ENCODE measurements at places on chromosomes 2 and 18. TPM values are rescaled to one million over a fixed set of nuclear protein-coding genes. Genes with fewer than 3 reads are reported as not detected.

- DNase-seq = no peak
Observed at GRCh38 chr2:203673933-203674332, 32.5 kb upstream of the CD28 start.

GRCh38 chr2:241011296-241011600, 12.8 kb downstream of the SNED1 start:
- DNase-seq = peak; percentile 44

DNA sequence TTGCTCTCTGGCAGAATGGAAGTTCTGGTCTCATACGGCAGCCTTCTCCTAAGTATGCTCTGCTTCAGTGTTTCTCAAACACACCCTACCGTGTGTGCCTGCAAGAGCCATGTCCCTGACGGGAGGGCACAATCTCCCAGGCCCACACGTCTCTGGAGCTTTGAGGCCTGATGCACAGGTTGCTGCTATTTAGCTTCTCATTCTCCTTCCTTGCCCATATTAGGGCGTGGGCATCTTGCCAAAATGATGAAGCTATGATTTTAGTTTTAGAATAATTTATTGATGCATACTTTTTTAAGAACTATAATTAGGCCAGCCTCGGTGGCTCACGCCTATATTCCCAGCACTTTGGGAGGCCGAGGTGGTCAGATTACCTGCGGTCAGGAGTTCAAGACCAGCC, 107.9 kb downstream of the RNF144A start:
- DNase-seq = no peak

- DNase-seq = no peak
Observed at GRCh38 chr2:104702031-104702850, 151.7 kb upstream of the POU3F3 start.

GRCh38 chr2:26330114-26330549, 15.8 kb upstream of the SELENOI start:
- peak; percentile 93 for DNase-seq

GRCh38 chr2:119468154-119468955, 36.7 kb downstream of the TMEM37 start:
- no peak for DNase-seq

- no peak for DNase-seq
Observed at GRCh38 chr18:11369556-11369955, 220.2 kb upstream of the PIEZO2 start.

- DNase-seq = no peak
Observed at GRCh38 chr2:157124731-157125130, 132.8 kb upstream of the GALNT5 start.

DNA sequence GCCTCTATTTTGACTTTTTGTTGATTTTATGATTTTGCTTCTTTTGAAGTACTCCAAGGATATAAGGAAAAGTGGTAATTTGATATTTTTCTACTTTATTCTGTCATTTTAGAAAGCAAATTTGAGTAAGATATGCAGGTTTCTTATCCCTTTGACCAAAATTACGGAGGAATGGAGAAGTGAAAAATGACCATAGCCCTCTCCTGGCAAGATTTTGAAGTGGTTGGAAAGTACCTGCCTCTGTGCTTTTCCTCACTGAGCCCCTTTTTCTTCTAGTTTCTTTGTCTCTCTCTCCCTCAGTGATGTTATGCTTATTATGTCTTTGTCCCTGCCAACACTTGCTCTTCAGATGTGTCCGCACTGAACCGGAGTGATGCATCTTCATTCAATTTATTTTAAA, 898.1 kb downstream of the EPHA4 start:
- DNase-seq = no peak

GRCh38 chr2:8438996-8439395, 242.9 kb upstream of the ID2 start:
- DNase-seq = no peak

- no peak for DNase-seq
Observed at GRCh38 chr2:232389327-232389726, 10.8 kb downstream of the ALPP start.

- no peak for DNase-seq
Observed at GRCh38 chr2:38666556-38666910, 619 bp downstream of the GALM start.

DNA sequence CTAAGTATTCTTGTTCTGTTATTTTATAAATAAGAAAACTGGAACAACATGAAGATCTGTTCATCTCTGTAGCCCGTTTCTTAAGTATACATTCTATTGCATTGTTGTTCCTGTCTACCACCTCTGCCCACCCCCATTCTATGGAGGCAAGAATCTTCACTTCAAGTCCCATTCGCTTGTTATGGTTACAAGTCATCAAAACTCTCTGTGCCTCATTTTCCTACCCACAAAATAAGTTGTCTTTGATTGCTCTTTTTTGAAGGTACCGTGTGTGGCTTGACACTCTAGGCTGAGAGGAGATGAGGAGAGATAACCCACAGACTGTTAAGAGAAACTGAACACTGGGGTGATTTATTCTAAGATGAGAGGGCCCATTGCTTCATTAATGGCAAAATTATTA, 2.9 kb upstream of the EVA1A start:
- DNase-seq = no peak

- no peak for DNase-seq
Observed at GRCh38 chr2:26564121-26564644, 77.0 kb downstream of the CIB4 start.

- no peak for DNase-seq
Observed at GRCh38 chr18:5066380-5066977, 130.6 kb downstream of the AKAIN1 start.

- DNase-seq = no peak
Observed at GRCh38 chr18:11899063-11899462, 9.1 kb downstream of the MPPE1 start.

DNA sequence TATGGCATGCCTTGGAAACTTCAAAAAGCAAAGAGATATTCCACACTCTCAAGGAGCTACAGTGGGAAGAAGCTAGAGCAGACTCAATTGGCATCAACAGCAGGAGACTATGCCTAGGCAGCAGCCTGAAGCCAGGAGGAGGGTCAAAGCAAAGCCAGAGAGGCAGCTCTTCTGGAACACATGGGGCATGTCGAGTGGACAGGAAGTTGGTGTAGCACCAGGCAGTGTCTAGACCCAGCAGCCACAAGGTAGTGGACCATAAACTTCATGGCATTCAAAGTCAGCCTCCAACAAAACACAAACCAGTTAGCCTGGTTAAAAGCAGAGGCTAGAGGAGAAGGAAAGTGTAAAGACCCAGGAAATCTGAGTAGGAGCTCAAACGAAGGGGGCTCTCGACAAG, 311.2 kb upstream of the PKDCC start:
- no peak for DNase-seq

- DNase-seq = no peak
Observed at GRCh38 chr2:127649100-127649611, 3.2 kb downstream of the GPR17 start.

DNA sequence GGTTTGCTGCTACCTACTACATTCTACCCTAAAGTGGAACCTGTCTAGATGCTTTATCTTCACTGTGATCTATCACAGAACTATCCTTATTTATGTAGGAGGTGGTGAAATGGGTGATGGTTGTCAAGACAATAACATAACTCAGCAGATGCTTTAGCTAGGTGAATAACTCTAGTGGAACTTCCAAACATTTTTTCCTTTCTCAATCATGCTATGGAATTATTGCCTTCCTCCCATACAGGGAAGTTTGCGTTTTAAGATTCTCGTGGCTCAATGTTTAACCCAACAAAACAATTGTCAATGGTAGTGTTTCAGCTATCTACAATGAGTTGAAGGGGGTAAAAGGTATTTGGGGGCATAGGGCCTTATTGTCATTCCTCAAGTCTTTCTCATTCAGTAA, 82.6 kb upstream of the GLI2 start:
- no peak for DNase-seq

- no peak for DNase-seq
Observed at GRCh38 chr18:9147440-9148202, 11.0 kb downstream of the ANKRD12 start.

GRCh38 chr2:182827182-182827879, 39.1 kb downstream of the FRZB start:
- DNase-seq = no peak

DNA sequence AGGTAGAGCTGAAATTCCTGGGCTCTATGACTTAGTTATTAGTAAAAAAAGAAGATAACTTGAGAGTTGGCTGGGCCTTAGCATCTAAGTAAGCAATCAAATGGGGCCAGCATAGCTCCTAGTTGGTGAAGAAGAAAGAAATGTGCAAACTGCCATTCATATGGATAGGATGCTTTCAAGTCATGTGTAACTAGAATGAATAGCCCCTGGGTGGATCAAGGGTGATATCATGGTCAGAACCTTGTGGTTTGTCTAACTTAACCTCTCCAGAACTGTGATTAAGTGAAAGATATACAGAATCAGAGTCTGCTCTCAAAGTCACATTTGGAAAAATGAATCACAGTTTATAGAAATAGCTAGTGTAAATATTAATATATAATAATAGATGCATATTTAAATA, 198.7 kb upstream of the DTNA start:
- DNase-seq = no peak

GRCh38 chr2:227052879-227053278, 111.1 kb downstream of the COL4A4 start:
- DNase-seq = no peak

- DNase-seq = no peak
Observed at GRCh38 chr2:78034706-78035105, 512.5 kb upstream of the LRRTM4 start.

MALL gene
- polyA plus RNA-seq = 2.6 TPM

SYT4 gene
- 0.05 TPM for polyA plus RNA-seq

CNDP1 gene
- 0.04 TPM for polyA plus RNA-seq

SMYD5 gene
- 42.0 TPM for polyA plus RNA-seq

ASAP2 gene
- 2.0 TPM for polyA plus RNA-seq

BCL2 gene
- polyA plus RNA-seq = 8.3 TPM

Measured in psoas muscle (tissue), 8 donors.